Posterior cingulate gyrus (tissue), 11 donors: ENCODE measurements at places on chromosomes 4 and X.

DNA sequence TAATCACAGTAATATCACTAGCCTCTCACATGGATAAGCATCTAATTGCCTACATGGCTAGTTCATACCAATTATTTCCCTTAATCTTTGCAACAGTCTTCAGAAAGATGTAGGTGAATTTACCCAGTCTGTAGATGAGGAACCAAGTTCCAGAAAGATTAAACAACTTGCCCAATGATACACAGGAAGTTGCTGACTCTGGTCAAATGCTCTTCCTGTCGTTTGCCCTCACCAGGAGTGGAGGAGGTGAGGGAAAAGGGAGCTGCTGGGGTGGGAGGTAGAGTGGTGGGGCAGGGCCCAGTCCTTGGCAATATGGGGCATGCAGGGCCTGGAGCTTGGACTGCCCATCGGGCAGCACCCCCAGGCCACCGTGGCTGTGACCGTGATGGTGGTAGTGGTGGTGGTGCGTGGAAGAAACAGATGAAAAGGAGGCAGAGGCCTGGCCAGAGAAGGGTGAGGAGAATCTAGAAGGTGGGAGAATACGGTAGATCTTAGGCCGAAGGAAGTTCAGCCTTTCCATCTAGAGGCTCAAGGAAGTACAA lies 2.3 kb upstream of the KDM5C start:
- no peak for DNase-seq

DNA sequence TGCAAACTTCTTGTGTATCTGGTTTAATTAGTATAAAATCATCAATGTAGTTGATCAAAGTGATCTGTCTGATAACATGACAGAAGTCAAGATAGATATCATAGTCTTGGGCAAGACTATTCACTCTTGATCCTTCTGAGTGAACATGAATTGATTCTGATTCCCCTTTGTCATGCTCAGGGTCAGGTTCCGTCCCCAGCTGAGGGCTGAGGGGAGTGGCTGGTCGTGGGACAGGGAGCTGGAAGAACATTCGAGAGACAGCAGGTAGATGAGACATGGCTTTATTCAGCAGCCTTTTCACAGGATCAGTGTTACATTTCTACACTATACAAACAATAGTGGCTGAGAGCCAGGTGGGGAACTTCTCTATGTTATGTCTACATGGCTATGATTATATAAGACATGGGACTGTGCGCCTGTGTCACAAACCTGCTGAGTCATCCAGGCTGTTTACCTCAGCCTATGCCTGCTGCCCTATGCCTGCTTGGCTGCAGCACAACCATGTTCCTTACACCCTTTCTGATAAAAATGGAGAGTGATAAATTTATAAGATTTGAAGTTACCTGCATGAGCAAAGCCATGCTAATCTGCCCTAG lies 586.9 kb upstream of the NR3C2 start:
- DNase-seq: no peak

GRCh38 chrX:13473442-13474163 lies 95.8 kb upstream of the EGFL6 start:
- DNase-seq: peak; percentile 13

DNA sequence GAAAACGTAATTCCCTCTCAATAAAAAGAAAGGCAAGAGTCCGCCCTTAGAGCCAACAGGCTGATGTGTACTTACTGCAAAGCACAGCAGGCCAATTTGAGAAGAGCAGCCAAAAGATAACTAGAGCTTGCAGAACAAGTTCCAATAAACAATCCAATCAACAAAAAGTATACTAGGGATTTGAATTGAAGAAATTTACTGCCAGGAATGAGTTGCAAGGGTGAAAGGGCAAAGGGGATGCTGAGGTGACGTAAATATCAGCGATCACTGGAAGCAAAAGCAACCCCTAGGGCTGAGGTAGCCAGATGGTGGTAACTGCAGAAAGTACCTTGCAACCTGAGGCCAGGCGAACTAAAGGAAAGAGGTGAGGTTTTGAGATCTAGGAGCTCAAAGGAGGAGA lies 152.1 kb upstream of the TENM3 start:
- no peak for DNase-seq

DNA sequence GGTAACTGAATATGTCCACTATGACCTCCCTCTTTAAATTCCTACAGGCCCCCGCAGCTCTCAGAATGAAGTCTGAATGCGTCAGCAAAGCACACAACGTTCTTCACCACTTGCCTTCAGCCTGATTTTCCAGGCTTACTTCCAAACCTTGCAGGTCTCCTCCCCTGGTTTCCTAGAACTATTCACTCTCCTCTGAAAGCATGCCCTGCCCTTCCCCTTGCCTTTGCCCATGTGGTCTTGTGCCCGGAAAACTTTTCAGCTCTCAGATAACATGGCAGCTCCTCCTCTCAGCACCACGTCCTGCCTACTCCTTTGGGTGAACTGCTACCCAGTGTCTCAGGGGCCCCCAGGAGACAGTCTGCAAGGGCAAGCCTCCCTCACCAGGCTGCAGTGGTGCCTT lies 268.5 kb upstream of the LDB2 start:
- peak; percentile 39 for DNase-seq

GRCh38 chr4:21209860-21210259 lies 509.6 kb downstream of the PACRGL start:
- no peak for DNase-seq

DNA sequence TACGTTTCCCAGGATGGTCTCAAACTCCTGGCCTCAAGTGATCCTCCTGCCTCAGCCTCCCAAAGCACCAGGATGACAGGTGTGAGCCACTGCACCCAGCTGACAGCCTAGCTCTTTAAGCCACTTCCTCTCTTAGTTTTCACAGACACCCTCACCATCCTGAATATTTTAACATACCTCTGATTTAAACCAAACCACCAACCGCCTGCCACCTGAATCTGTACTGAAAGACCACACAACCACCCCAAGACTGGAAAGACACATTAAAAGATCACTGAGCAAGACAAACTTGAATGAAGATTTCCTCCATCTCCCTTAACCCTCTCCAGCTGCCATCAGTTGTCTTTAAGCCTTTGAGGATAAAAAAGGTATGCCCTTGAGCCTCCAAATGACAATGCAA lies 110.6 kb downstream of the SH3KBP1 start:
- no peak for DNase-seq

DNA sequence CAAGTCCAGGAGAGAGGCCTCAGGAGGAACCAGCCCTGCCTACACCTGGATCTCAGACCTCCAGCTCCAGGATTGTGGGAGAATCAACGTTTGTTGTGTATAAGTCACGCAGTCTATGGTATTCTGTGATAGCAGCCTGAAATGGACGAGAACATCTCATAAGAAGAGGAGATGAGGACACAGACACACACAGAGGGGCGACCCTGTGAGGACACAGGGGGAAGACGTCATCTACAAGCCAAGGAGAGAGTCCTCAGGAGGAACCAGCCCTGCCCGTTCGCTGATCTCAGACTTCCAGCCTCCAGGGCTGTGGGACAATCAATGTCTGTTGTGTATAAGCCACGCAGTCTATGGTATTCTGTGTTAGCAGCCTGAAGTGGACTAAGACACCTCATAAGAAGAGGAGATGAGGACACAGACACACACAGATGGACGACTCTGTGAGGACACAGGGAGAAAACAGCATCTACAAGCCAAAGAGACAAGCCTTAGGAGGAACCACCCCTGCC lies 20.3 kb downstream of the P2RY8 start:
- DNase-seq: no peak

GRCh38 chr4:110675426-110675825 lies 52.5 kb upstream of the PITX2 start:
- no peak for DNase-seq

GRCh38 chr4:92634882-92635281 lies 331.1 kb downstream of the GRID2 start:
- no peak for DNase-seq

GRCh38 chr4:165784672-165785071 lies 88.4 kb upstream of the TLL1 start:
- DNase-seq: no peak

- DNase-seq: no peak
Observed at GRCh38 chr4:35100932-35101331, 1143.4 kb downstream of the ARAP2 start.

- DNase-seq: no peak
Observed at GRCh38 chrX:32532262-32532661, 679.1 kb downstream of the DMD start.

DNA sequence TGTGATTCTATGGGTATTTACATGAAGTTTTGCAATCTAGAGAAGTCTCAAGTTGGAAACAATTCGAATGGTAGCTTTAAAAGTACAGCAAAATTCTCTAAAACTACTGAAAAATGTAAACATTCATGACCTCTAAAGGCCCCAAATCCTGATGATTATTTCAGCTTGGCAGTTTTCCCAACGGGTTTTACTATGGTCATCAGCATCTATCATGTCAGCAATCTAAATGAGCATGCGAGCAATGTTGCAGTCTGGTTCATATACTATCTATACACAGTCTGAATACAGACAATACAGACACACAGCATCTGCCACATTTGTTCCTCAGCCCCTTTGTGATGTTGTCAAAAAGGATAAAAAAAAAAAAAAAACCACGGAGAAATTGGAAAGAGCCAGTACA lies 790.3 kb upstream of the HTR2C start:
- no peak for DNase-seq

GRCh38 chrX:97728215-97728614 lies 844.5 kb downstream of the RPA4 start:
- no peak for DNase-seq

DNA sequence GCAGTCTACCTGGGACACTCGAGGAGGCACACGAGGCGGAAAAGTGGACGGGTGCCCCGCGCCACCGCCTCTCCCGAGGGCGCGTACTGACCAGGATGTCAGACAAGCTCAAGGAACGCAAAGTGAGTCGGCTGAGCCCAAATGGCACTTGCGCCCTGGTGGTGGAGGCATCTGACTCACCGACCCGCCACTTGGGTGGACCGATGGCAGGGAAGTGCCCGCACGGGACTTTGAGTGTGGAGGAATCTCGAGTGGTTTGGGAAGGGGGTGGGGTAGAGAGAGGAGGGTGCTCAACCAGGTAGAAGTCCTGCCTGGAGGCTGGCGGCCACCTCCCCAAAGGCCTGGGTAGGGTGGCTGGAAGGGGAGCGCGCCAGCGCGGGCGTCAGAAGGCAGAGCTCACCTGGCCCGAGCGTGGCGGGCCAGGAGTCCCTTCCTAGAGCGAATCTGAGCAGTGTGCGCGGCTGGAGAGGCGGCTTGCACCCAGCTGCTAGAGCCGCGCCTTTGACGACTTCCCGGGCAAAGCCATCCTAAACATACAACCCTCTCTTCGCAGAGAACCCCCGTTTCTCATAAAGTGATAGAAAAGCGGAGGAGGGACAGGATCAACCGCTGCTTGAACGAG lies 655 bp downstream of the HELT start:
- no peak for DNase-seq

GRCh38 chr4:174919886-174920423 lies 1.8 kb downstream of the ADAM29 start:
- DNase-seq: no peak

DNA sequence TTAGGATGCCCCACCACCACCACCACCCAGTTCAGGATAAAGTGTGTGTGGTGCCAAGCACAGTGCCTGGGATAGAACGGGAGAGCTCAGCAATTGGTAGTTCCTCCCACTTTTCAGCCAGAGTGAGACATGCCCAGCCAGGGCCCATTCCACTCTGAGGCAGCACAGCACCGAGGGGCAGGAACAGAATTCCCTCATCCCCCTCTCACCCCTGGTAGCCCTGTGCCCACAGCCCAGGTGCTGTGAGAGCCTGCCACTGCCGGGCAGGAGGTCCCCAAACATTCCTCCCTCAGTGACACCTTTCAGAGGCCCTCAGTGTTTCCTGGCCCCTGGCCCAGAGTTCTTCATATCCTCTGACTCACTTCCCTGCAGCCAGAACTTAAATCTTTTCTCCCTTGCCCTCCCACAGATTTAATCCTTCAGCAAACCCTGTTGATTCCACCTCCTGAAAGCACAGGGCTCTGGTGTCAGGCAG lies 8.1 kb downstream of the RIPPLY1 start:
- no peak for DNase-seq

DNA sequence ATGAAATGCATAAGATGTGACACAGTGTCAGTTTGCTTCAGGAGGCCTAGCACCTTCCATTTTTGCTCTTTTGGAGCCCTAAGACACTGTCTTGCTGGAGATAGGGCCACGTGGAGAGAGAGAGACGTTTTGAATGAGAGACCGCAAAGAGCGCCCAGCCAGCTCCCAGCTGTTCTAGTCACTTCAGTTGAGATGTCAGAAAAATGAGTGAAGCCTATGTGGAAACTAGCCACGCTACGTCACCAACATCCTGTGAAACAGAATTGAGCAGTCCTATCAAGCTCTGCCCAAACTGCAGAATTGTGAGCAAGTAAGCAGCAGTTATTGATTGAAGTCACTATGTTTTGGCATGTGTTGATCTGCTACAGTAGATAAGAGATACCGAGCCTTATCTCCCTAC lies 13.1 kb downstream of the GPR82 start:
- DNase-seq: no peak

GRCh38 chr4:125582302-125582701 lies 267.5 kb downstream of the FAT4 start:
- no peak for DNase-seq

DNA sequence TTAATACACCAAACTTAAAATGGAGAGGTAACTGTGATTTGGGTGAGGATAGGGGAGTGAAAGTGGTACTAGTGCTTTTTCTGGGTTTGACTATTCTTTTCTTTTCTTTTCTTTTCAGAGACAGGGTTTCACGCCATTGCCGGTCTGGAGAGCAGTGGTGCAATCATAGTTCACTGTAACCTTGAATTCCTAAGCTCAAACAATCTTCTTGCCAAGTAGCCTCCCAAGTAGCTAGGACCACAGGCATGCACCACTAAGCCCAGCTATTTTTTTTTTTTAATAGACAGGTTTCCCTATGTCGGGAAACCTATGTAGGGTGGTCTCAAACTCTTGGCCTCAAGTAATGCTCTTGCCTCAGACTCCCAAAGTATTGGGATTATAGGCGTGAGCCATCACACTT lies 3.0 kb upstream of the ARMCX4 start:
- DNase-seq: no peak

- no peak for DNase-seq
Observed at GRCh38 chr4:4217113-4217512, 9.6 kb downstream of the OTOP1 start.

DNA sequence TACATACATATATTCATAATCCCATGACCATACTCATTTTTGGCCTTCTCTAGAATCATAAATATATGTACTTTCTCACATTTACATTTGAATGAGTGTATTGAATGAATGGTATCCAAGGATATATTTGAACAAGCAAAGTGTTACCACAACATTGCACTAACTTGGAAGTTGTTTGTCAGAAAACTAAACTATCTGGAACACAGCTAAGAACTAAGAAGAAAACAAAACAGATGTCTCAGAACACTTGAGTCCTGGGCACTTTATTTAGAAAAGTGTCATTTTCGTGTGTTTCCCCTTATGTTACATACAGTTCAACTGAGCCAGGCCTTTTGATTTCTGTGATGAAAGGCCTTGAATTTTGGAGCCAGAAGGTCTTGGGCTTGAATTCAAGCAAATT lies 466.7 kb upstream of the FAT1 start:
- no peak for DNase-seq

GRCh38 chr4:142551517-142552305 lies 294.4 kb downstream of the INPP4B start:
- DNase-seq: no peak

GRCh38 chr4:86967798-86968197 lies 33.0 kb downstream of the AFF1 start:
- no peak for DNase-seq
